Activated naive CD8-positive, alpha-beta T cell treated with anti-CD3 and anti-CD28 coated beads, Interleukin-2, amount 50 U/mL, for 16 hours (primary cell): ENCODE measurements at places on chromosomes 4 and X.

- DNase-seq, result no peak
Observed at GRCh38 chr4:173194157-173194556, 25.5 kb downstream of the GALNT7 start.

GRCh38 chr4:24104158-24104565, 214.3 kb upstream of the PPARGC1A start:
- no peak for DNase-seq

- DNase-seq, result no peak
Observed at GRCh38 chrX:29762006-29762405, 453.4 kb upstream of the MAGEB2 start.

GRCh38 chr4:153759407-153760316, at the start of gene RNF175:
RNF175 (minus strand) TSS chr4:153760024; CDS start chr4:153759862, 162 bp downstream.
- no peak for DNase-seq

- peak; percentile 67 for DNase-seq
Observed at GRCh38 chr4:17336524-17336961, 175.3 kb downstream of the QDPR start.

DNA sequence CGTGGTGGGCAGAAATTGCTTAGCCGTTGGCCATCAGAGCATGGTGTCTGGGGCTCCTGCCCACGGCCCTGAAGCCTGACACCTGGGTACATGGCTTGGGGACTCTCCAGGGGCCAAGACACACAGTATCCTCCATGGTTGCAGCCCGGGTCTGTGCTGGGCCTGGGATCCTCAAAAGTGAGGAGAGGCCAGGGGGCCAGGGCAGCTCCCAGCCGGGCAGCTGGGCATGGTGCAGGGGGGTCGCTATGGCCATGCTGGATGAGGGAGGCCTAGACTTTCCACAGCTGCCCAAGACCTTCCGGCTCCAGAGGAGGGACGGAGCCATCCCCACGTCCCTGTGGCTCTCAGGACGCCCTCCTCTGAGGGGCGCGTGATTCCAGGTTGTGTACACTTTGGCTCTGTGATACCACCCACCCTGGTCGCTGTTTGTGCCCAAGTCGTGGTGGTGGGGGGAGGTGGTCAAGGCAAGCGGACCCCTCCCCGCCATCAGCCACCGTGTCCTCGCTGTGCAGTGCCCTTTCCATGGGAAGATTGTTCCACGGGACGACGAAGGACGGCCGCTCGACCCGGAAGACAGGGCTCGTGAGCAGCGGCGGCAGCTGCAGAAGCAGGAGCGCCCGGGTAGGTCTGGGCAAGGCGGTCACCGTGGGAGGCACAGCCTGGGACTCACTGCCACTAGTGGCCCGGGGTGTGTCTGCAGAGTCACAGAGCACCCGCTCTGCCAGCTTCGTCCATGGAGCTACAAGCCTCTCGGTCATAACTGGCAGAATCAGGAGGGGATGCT, 25.7 kb downstream of the NKX1-1 start:
- DNase-seq, result no peak

- no peak for DNase-seq
Observed at GRCh38 chrX:55006827-55007621, 6.9 kb downstream of the APEX2 start.
